Frontal cortex (tissue), 4 donors: ENCODE measurements at places on chromosomes 1 and 21.
A peak's percentile ranks its signal among the peaks of the same experiment; 100 is the strongest.

DNA sequence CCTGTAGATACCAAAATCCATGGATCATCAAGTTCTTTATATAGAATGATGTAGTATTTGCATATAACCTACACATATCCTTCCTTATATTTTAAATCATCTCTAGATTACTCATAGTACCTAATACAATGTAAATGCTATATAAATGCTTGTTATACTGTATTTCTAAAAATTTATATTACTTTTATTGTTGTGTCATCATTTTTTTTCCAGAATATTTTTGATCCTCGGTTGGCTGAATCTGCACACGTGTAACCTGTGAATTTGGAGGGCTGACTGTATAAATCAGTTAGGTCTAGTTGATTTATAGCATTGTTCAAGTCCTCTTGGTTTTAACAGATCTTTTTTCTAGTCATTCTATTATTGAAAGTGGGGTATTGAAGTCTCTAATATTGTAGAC, 23.3 kb downstream of the OBSCN start:
- DNase-seq: no peak

DNA sequence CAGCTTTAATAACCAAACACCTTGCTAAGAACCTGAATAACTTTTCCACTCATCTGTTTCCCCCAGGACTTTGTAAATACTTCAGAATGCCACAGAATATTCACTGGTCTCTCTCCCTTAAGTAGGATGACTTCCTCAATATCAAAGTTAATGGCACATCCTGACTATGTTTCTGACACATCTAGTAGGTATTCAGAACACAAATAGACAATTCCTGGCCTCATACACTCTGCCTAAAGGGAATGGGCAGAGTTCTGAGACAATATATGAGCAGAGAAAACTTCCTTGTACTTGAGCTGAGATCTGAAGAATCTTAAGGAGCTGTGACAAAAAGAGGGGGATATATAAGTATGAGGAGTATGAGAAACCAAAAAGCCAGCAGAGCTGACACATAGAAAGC, 34.8 kb downstream of the ANKRD13C start:
- DNase-seq: no peak

GRCh38 chr21:26188422-26188821, 17.9 kb upstream of the APP start:
- no peak for DNase-seq

GRCh38 chr1:43524804-43525203, 5.9 kb upstream of the PTPRF start:
- no peak for DNase-seq

- DNase-seq: peak; percentile 49
Measured at GRCh38 chr1:28259934-28260802, 850 bp downstream of the SESN2 start.

- DNase-seq: no peak
Measured at GRCh38 chr1:35768350-35769187, 1.2 kb downstream of the CLSPN start.
